ENCODE measurements at places on chromosomes 5 and 9.
A peak's percentile ranks its signal among the peaks of the same experiment; 100 is the strongest.

DNA sequence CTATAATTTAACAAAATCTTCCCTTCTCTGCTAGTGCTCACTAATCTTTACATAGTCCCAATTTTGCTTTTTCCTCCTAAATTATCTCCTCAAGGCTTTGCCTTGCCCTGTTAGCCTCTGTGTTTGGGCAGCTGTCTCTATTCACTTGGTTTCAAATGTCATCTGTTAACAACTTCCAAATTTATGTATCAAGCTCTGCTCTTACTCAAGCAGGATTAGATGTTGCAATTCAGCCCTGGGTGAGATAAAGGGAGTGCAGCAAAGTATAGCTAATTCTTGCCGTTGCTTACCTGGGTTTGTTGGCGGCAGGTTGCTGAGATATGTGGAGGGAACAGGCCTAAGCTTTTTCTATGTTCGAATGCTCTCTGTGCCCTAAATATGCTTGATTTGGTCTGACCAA is 483.8 kb downstream of the DMAC1 start:
- DNase-seq = no peak

GRCh38 chr5:127944125-127944524 is 139.4 kb upstream of the SLC12A2 start:
- no peak for DNase-seq

DNA sequence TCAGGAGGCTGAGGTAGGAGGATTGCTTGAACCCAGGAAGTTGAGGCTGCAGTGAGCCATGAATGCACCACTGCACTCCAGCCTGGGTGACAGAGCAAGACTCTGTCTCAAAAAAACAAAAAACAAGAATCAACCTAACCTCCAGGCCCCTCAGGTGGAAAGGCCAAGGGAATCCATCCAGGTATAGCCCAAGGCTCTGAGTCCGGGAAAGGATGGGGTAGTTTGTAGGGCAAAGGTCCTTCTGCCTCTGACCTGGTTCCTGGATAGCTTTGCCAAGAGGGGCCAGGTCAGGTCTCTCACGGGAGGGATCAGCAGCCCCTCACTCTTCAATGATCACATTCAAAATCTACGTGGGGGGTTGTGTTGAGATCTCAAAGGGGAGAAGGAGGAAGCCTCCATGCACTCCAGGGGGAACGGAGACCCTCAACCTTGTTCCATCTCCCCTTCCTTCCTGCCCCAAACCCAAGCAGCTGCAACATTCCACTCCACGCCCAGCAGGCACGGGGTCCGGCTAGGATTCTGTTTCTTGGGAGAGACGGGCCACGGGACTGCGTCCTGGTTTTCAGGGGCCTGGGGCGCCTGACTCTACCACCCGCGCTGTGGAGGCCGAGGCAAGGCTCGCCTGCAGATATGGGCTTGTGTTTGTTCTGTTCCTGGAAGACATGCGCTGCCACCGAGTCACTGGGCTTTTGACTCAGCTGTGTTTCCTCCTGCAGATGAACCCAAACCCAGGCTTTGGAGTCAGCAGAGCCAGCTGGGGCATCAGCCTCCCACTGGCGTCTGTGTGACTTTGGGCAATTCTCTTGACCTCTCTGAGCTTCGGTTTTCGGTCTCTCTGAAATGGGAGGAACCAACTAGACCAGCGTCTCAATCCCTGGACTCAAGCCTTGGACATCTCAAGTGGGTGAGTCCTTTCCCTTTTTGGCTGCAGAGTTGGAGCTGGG is 35.5 kb downstream of the PLPP7 start:
- no peak for DNase-seq

DNA sequence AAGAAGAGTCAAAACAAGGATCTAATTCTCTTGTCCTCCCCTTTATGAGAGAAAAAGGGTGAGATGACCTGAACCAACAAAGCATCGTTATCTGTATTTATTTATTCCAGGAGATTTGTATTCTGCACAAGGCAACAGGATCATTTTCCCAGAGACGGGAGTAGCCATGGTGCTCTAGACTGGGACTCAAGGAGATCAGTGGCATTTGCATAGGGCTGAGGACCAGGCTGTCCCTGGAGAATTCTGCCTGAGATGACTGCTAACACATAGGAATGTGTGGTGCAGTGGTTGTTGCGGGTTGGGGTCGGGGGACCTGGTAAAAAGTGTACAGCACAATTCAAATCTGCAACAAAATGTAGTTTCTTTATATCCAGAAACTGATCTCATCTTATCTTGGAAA is 22.3 kb upstream of the ZNF474 start:
- no peak for DNase-seq

DNA sequence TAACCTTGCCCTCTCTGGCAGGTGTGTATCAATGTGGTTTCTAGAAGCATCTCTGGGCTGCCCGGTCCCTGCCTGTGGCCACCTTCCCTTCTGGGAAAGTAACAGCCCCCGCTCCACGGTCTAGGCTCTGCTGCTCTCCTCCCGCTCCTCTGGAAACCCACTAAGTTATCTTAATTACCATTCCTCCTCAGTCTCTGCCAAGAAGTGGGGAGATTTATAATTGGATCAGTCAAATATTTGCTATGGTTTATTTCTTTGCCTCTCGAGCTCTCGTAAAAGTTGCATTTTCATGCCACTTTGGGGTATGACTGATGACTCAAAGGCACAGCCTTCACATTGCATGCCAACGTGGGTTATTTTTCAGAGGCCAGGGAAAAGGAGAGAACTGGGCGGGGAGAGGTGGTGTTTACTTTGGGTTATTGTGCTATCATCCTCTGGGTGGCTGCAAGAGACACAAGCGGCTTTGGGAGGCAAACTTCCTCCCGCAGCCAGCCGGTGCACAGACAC is 205.3 kb upstream of the WWC1 start:
- no peak for DNase-seq

GRCh38 chr5:141963701-141964100 is 5.2 kb upstream of the RNF14 start:
- DNase-seq = no peak

DNA sequence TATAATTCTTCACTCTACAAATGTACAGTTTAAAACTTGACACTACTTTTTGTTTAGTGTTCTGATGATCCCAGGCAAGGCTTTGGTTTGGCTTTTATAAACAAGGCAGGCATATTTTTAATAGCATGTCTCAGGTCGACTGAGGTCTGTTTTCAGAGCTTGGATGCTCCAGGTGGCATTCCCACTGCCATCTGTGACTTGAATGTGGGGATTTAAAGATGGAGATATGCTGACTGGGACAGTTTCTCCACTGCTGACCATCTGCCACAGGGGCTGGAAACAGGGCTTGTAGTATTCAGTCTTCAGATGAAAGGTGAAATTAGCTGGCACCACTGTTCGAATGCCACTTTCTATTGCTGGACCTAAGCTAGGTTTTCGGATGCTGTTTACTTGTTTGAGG is 1266.2 kb upstream of the CDH18 start:
- no peak for DNase-seq

DNA sequence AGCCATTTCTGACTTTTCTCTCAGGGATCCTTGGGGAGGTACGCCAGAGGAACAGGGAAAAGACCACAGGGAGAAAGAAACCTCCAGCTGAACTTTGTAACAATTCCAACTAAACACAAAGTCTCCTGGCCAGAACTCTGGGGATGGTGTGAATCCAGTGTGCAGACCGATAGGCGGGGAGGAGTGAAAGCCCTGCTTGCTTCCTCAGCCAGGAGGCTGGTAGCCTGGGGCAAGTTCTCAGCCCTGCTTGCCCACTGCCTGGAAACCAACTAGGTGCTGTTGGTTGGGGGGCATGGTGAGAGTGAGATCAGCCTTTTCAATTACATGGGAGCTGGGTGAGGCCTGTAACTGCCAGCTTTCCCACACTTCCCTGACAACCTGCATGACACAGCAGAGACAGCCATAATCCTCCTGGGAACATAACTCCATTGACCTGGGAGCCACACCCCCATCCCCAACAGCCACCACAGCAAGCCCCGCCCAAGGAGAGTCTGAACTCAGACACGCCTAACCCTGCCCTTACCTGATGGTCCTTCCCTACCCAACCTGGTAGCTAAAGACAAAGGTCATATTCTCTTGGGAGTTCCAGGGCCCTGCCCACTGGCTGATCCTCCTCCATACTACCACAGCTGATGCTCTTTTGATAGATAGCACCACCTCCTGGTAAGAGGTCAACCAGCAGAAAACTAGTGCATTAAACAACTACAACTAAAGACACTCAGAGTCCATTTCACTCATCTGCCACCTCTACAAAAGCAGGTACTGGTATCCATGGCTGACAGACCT is 100.1 kb upstream of the TNFAIP8 start:
- no peak for DNase-seq

- DNase-seq = no peak
Measured at GRCh38 chr5:124878583-124879342, 132.3 kb upstream of the ZNF608 start.

DNA sequence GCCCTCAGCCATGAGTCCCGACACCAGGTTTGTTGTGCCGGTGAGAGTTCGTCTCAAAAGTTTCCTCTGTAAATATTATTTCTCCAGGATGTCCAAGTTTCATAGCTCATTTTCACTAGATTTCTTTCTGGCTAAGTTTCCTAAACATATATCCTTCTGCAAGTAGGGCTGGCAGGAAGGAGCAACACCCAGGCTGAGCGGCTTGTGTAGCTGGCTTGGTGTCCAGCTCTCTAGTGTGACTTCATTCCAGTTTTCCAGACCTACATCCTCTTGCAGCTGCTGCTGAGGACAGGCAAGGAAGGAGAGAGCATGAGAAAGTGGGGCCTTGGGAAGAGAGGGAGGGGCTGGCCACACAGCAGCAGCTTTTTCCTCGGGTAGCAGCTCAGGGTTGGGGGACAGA is 80.3 kb downstream of the FGF1 start:
- DNase-seq = no peak

- DNase-seq = no peak
Measured at GRCh38 chr9:130623466-130623865, 40.9 kb upstream of the PRDM12 start.

GRCh38 chr9:91156451-91157234 is 205.1 kb downstream of the AUH start:
- DNase-seq = no peak

- DNase-seq = no peak
Measured at GRCh38 chr5:96033116-96033515, 71.5 kb upstream of the ELL2 start.

- no peak for DNase-seq
Measured at GRCh38 chr5:150218693-150219035, 28.8 kb downstream of the SLC6A7 start.

DNA sequence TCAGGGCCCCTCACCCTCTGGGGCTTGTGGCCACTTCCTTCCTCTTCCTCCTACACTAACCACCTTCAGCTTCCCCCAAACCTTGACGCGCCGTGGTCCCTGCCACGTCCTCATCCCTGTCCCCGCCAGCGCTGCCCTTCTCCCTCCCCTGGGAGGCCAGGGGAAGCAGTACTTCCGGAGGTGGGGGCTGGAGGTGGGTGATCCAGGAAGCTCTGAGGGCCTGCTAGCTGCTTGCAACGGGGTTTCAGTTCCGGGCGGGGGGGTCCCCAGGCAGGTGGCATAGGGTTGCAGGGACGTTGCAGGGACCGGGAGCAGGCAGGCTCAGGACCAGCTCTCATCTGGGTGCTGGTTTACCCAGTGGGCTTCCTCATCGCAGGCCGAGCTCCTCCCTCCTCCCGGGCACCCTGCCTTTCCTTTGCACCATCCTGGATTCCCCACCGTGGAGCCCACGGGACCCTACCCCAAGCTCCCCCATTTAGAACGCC is 70.0 kb downstream of the RXRA start:
- DNase-seq = no peak

GRCh38 chr9:78940121-78940855 is 631.5 kb upstream of the TLE4 start:
- DNase-seq = no peak

- DNase-seq = peak; percentile 64
Measured at GRCh38 chr9:33225319-33226147, 14.4 kb upstream of the SPINK4 start.

- DNase-seq = no peak
Measured at GRCh38 chr9:100914266-100914665, 114.3 kb upstream of the PLPPR1 start.

GRCh38 chr9:135519179-135519971 is 1.9 kb upstream of the LCN1 start:
- DNase-seq = no peak

DNA sequence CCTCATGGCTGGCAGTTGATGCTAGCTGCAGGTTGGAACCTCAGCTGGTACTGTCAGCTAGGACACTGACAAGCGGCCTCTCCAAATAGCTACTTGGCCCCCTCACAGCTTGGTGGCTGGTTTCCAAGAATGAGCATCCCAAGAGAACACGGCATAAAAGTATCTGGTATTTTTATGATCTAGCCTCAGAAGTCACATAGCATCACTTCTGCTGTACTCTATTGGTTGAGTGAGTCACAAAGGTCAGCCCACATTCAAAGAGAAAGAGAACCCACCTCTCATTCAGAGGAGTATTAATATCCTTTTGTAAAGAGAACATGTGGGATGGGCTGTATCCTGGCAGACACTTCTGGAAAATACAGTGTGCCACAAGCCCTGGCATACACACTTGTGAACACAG is 6.0 kb upstream of the SIL1 start:
- DNase-seq = no peak

DNA sequence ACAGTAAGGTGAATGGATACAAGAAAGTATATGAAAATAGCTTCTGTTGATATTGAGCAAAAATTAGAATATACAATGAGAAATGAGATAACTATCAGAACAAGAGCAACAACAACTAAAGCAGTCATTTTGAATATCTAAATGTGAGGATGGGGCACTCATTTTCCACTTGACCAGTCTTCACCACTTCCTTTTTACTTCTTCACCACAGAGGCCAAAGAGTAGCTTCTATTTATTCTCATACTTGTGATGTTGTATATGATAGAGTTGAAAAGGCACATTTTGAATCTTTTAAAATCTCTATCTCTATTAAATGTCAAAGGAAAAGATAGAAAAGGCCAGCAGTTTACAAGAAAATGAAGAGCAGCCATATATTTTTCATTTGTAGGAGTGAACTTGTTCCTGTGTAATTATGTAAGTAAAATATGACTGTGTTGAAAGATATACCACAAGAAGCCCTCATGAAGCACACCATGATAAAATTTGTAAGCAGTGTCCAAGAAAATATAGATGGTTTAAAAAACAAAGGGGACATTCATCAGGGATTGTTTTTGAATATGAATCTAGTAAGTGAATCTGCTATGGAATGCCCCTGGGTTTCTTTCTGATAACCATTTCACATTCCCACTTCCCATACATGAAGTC is 39.2 kb downstream of the ADAMTS19 start:
- DNase-seq = no peak

- DNase-seq = no peak
Measured at GRCh38 chr9:21081451-21081850, 3.7 kb upstream of the IFNB1 start.

DNA sequence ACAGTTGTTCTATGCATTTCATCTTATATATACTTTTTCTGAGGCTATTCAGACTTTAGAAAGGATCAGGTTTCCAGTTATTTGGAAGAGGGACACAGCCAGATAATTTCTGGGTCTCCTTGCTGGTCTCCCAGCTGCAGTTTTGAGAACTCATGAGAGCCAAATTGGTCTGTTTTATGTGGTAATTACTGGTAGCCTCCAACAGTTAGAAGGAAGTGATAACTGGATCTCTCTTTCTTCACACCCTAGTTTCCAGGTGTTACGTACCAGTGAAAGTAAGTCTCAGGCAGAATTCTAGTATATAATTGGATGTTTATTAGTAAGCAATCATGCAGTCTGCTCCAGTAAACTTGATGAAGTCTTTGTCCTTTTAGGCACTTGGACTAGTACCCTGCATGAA is 63.2 kb upstream of the RPS23 start:
- DNase-seq = no peak
